H54 (cell line): ENCODE measurements at places on chromosomes 16 and 17.

- DNase-seq: no peak
These were observed 156.6 kb upstream of the SDK2 start for GRCh38 chr17:73800893-73801292.

GRCh38 chr16:70258946-70259345, 7.2 kb upstream of the EXOSC6 start:
- no peak for DNase-seq

DNA sequence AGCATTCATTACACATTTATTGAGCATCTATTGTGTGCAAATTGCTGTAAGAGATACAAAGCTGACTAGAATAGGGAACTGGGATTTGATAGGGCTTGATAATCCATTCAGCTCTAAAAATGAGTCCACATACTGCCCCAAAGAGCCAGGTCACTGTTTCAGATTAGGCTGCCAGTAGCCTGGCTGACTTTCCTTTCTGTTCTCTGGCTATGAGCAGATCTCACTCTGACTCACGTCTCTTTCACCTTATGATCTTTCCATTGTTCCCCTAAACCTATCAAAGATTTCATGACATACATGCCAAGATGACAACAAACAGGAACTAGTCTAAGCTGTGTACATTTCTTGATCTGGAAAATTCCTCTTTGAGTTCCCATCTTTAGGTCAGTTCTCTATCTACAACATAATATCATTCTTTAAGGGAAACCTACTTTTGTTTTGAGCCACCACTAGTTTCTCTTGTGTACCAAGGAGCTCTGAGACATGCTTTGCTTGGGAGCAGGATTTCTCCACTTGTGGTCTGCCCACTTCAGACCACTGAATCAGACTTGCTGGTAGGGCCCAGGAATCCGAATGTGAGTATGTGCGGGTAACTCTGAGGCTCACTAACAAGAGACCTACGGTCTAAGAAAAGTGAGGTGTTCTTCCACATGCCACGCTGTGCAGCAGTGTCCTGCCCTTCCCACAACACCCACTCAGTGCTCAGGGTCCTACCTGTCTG, 40.9 kb upstream of the ICAM2 start:
- DNase-seq: no peak

DNA sequence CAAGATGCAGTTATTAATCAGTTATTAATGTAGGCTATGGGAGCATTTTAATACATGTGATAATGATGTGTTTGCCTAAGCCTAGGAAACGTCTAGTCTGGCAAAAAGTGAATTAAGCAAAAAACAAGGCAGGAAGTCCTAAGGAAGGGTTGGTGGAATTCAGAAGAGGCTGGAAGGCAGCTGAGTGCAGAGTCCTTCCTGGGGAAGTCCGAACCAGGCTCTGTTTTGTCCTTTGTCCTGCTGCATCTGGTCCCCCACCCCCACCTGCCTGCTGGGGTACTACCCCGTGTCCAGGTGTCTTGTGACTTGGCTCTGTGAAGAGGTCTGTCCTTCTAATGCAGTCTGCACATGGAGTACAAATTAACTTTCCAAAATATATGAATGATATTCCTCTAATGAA, 1.5 kb upstream of the MYH10 start:
- no peak for DNase-seq

GRCh38 chr16:55711959-55712876, 56.4 kb downstream of the SLC6A2 start:
- peak; percentile 40 for DNase-seq

GRCh38 chr16:49484936-49485335, 111.3 kb downstream of the C16orf78 start:
- DNase-seq: no peak

- no peak for DNase-seq
These were observed 14.7 kb downstream of the AIPL1 start for GRCh38 chr17:6420173-6420641.

DNA sequence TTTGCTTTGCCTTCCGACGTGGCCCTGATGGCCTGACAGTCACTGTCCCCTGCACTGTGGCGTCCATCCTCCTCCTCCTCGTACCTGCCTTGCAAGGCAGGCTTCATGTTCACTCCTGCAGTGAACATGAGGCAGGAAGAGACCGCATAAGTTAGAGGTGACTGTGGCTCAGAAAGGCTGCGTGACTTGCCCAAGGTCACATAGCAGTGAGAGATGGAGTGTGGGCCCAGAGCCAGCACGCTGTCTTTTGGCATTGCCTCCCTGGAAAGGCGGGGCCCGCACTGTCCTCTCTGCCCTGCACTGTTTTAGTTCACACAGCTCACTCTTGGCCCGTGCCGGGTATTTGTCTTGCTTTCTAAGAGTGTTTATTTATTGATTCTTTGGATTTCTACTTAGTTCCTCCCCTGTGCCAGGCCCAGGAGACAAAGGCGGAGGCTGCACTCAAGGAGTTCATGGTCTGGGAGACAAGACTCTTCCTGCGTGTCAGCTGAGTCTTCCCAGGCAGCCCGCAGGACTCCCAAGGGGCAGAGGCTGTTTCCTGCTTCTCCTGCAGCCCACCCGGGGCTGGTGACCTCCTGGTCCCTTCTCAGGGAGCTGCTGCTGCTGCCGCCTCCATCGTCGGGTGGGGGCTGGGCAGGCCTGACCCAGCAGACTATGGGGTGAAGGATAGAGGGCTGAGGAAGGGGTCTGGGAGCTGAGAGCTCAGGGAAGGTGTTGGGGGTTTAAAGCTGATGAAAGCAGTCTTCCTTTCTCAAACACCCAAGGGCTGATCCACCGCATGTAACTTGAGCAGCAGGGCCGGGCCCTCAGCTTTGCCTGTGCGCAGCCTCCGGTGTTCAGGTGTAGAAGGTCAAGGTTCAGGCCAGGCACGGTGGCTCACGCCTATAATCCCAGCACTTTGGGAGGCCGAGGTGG, 12.7 kb downstream of the CYGB start:
- no peak for DNase-seq

- no peak for DNase-seq
These were observed 75.7 kb downstream of the FBXL20 start for GRCh38 chr17:39325528-39326240.
